ENCODE measurements at places on chromosomes 2 and 18. TPM values are rescaled to one million over a fixed set of nuclear protein-coding genes. Genes with fewer than 3 reads are reported as not detected.
A peak's percentile ranks its signal among the peaks of the same experiment; 100 is the strongest.

DNA sequence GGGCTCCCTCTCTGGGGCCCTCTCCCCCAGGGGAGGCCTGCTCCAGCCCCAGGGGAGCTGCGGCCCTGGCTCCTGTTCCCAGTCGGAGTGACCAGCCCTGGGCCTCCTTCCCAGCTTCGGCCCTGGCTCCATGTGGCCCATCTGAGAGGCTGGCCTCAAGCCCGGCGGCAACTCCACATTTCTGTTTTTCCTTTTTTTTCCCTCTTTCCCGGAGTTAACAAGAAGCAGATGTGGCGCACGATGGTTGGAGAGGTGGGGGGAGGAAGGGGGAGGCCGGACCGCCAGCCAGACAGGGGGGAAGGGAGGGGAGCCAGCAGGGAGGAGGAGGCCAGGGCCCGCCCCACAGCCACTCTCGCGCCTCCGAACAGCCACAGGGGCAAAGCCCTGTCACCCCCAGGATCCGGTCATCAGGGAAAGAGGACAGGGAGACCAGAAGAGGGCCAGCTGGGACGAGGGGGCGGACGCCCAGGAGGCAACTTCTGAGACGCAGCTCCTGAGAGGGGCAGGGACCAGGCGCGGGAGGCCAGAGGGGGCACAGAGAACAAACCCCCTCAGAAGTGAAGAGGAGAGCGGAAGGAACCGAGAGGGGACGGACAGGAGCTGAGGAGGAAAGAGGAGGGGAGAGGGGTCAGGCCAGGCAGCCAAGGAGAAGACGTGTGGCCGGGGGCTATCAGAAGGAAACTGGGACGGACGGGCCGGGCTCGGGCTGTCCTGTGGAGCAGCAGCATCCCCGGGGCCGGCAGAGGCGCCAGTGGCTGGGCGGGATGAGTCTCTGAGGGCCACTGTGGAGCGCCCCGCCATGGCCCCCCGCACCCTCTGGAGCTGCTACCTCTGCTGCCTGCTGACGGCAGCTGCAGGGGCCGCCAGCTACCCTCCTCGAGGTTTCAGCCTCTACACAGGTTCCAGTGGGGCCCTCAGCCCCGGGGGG lies at the start of gene EMILIN1:
Gene EMILIN1, plus strand, starts transcription at position 349 of the 928 bp plus-strand sequence. Its CDS starts 451 bp downstream, at position 800.
- no peak for DNase-seq

- no peak for DNase-seq
Observed at GRCh38 chr18:23825978-23826405, 136.7 kb downstream of the LAMA3 start.

DNA sequence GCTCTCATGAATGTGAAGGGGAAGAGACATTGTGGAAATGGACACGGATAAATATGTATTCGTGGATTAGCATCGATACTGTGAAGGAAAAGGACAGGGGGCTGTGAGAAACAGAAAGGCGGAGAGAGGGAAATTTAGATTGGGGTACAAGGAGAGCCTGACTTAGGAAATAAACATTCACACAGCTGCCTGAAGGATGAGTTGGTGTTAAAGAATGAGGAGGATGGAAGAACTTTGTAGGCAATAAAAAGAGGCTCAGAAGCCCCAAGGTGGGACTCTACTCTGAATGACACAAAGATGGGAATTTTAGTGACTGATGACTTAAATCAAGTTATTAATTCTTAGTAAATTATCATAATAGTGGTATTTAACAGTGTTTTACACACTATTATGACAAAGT lies 10.1 kb downstream of the MYO1B start:
- no peak for DNase-seq

GRCh38 chr2:146444987-146445386 lies 1399.8 kb upstream of the ACVR2A start:
- DNase-seq = no peak

- DNase-seq = peak; percentile 16
Observed at GRCh38 chr2:241035142-241035817, 36.9 kb downstream of the SNED1 start.

DNA sequence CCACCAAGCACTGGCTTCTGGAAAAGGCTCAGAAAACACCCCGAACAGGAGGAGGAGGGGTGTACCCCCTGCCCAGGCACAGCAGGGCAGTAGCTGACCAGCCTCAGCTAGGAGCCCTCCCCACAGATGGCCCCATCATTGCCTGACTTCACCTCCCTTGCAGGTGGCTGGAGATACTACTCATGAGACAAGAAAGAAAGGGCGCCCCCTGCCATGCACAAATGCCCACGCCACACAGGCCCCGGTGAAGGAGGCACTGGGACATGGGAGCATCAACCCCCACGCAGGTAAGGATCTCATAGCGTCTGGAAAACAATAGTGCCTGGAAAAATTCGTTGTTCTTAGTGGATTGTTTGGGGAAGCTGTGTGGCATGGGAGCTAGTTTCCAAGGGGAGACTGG lies 240.6 kb downstream of the TFCP2L1 start:
- DNase-seq = no peak

DNA sequence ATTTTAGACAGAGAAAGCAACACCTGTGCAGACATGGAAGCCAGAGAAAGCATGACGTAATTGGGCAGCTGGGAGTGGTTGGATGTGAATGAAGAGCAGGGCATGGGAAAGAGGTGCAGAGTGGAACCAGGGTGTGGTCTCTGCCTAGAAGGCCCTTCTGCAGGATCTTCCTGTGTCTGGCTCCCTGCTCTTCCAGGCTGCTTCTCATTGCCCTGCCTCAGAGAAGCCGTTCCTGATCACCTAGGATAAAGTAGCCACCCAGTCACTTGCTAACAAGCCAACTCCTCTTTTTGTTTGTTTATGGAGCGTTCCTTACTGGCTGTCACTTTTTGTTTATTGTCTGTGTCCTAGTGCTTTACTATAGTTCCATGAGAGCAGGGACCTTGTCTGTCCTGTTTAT lies 28.5 kb downstream of the GALNT1 start:
- DNase-seq = no peak

DNA sequence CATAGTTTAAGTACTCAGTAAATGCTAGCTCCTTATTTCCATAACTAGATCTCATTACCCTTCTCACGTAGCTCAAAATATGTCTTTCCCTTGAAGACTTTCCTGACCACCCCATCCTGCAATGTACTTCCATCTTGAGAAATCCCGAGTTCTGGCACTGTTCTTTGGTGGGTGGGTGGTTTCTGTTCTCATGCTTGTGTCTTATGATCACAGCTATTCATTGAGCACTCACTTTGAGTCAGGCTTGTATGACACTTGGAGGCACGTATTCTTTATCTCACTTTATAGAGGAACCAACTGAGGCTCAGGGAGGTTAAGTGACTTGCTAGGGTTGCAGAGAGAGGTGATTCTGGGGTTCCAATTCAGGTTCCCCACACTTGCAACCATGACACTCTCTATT lies 9.0 kb upstream of the CLIP4 start:
- DNase-seq = no peak

GRCh38 chr2:231927566-231927890 lies 1.3 kb upstream of the NPPC start:
- DNase-seq = no peak

Gene ASB18
- total RNA-seq = not detected

Gene IL36A
- total RNA-seq = 0.84 TPM

All from activated T-cell treated with anti-CD3 and anti-CD28 coated beads, Interleukin-2, amount 50 U/mL, for 72 hours (primary cell).